ENCODE measurements at places on chromosomes 4 and X. TPM values are rescaled to one million over a fixed set of nuclear protein-coding genes. Genes with fewer than 3 reads are reported as not detected.

GRCh38 chr4:69038582-69038981 lies 57.7 kb upstream of the UGT2B7 start:
- H3K36me3 ChIP-seq, result no peaks in the 10 kb centered on the region
- H3K4me1 ChIP-seq, result no peaks in the 10 kb centered on the region
- no peak overlapping the region for H3K4me3 ChIP-seq
- no peak overlapping the region for H3K27ac ChIP-seq

- no peak for DNase-seq
- no peak overlapping the region for H3K27ac ChIP-seq
- H3K36me3 ChIP-seq, result no peaks in the 10 kb centered on the region
- no peaks in the 10 kb centered on the region for H3K27me3 ChIP-seq
Observed at GRCh38 chrX:3514996-3515395, 168.5 kb upstream of the MXRA5 start.

DNA sequence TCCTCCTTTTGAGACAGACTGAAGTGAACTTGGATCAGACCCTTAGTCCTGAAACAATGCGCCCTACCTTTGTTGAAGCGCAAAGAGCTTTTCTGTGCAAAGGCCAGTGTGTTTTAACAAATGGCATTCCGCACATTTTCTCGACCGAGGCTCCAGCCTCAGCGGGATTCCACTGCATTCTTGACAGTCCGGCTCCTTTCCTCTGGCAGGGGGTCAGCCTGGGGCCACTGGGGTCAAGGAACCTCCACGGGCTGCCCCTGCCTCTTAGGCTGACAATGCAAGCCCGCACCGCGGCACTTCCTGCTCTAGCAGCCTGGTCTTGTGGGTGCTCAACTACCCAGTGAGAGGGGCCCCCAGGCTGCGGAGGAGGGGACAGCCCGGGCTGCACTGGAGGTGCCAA lies 47.2 kb upstream of the TFDP3 start:
- H3K36me3 ChIP-seq, result no peaks in the 10 kb centered on the region
- H3K27me3 ChIP-seq, result peaks cover 3% of the 10 kb centered on the region
- H3K4me1 ChIP-seq, result peaks cover 6% of the 10 kb centered on the region
- H3K4me3 ChIP-seq, result no peak overlapping the region
- no peak for DNase-seq

GRCh38 chr4:165402375-165402774 lies 23.6 kb downstream of the CPE start:
- no peaks in the 10 kb centered on the region for H3K27me3 ChIP-seq
- H3K36me3 ChIP-seq, result no peaks in the 10 kb centered on the region
- no peak overlapping the region for H3K27ac ChIP-seq
- DNase-seq, result no peak
- no peaks in the 10 kb centered on the region for H3K4me1 ChIP-seq

GRCh38 chrX:101485212-101485949 lies at the start of gene ARMCX4:
TSS of gene ARMCX4 (plus strand) at chrX:101485456. CDS start at chrX:101488590, 3,134 bp downstream.
- H3K36me3 ChIP-seq, result peaks cover 5% of the 10 kb centered on the region
- DNase-seq, result peak; percentile 58
- peak within 1 kb of the TSS; percentile 68 for H3K27ac ChIP-seq
- peak within 1 kb of the TSS; percentile 61 for H3K4me3 ChIP-seq
- H3K27me3 ChIP-seq, result no peaks in the 10 kb centered on the region

DNA sequence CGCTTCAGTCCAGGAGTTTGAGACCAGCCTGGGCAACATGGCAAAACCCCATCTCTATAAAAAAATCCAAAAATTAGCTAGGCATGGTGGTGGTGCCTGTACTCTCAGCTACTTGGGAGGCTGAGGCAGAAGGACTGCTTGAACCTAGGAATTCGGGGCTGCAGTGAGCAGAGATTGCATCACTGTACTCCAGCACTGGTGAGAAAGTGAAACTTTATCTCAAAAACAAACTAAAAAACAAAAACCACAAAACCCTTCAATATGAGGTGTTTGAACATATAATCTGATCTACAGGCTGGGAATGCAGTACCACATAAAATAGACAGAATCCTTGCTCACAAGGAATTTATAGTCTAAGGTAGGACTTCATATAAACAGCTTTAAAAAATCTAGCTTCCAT lies 103.9 kb downstream of the PDS5A start:
- H3K36me3 ChIP-seq, result peaks cover 13% of the 10 kb centered on the region
- no peak overlapping the region for H3K4me3 ChIP-seq
- DNase-seq, result no peak
- no peaks in the 10 kb centered on the region for H3K4me1 ChIP-seq
- no peak overlapping the region for H3K27ac ChIP-seq

GRCh38 chrX:8988446-8988845 lies 45.5 kb downstream of the FAM9B start:
- DNase-seq, result no peak
- no peaks in the 10 kb centered on the region for H3K36me3 ChIP-seq
- H3K27ac ChIP-seq, result no peak overlapping the region
- H3K4me1 ChIP-seq, result no peaks in the 10 kb centered on the region
- peaks cover 8% of the 10 kb centered on the region for H3K27me3 ChIP-seq

DNA sequence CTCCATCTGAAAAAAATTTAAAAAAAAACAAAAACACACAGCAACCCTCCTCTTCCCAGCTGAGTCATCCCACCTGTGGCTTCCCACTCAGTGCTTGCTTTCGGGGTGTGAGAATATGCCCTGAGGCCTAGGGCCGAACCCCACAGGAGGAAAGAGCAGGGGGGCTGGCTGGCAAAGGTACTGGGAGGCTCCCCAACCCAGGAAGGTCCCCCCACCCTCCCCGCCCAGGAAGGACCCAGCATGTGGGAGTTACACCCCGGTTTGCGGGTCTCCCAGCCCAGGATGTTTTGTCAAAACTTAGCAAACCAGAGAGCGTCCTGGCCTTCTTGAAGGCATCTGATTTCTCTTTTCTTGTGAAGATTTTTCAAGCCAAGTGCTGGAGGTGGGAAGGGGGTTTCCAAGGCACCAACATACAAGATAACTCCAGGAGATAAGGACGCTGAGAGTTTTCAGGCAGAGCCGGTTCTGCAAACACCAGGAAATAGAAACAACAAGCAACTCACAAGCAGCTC lies 25.7 kb upstream of the CSF2RA start:
- H3K4me1 ChIP-seq, result no peaks in the 10 kb centered on the region
- no peak overlapping the region for H3K4me3 ChIP-seq
- H3K27me3 ChIP-seq, result no peaks in the 10 kb centered on the region
- H3K36me3 ChIP-seq, result no peaks in the 10 kb centered on the region
- DNase-seq, result no peak

- DNase-seq, result no peak
- no peak overlapping the region for H3K4me3 ChIP-seq
- no peak overlapping the region for H3K27ac ChIP-seq
- no peaks in the 10 kb centered on the region for H3K4me1 ChIP-seq
Observed at GRCh38 chr4:30537456-30537855, 182.7 kb upstream of the PCDH7 start.

MAGEA1 gene
- not detected for polyA plus RNA-seq

SMIM43 gene
- polyA plus RNA-seq, result 0.48 TPM
